ENCODE measurements at places on chromosomes 6 and 20. TPM values are rescaled to one million over a fixed set of nuclear protein-coding genes. Genes with fewer than 3 reads are reported as not detected.

Gene MYBL2
- 7.7 TPM for total RNA-seq

- no peak for DNase-seq
Measured at GRCh38 chr6:122405417-122405816, 6.0 kb downstream of the HSF2 start.

DNA sequence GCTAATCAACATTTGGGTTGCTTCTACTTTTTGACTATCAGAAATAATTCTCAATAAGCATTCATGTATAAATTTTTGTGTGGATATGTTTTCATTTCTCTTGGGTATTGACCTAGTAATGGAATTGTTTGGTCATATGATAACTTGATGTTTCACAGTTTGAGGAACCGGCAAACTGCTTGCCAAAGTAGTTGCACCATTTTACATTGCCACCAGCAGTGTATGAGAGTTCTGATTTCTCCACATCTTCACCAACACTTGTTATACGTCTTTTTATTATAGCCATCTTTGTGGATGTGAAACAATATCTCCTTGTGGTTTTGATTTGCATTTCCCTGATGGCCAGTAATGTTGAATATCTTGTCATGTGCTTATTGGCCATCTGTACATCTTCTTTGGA lies 42.6 kb upstream of the TGM2 start:
- no peak for DNase-seq

DNA sequence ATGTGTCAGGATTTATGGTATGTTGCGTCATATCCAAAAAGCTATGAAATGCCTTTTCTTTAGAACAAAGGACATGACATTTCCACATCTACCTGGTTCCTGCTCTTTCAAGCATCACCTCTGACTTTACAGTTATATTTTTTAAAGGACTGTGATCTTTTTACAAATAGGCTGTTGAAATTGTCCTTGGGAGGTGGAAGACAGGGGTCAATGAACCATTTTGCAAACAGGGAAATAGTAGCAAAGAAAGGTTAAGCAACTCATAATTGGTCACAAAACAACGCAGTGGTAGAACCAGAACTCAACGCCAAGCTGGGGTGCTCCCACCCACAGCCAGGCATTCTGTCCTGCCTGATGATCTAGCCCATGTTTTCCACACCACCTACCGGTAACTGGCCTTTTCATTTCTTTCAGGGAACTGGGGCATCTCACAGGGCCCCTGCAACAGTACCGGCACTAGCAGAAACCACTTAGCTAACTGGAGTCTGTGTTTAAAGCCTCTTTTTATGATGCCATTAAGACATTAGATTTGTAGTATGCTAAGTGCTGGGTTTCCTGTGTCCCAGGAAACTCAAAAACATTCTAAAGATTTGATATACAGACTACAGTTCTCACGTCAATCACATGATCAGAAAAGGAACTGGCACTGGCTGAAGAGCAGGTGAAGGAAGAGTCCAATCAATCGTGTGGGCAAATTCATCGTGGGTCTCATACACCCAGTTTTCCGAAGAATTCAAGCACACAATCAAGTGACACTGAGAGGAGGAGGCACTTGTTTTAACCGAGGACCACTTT lies 13.9 kb downstream of the ZNF217 start:
- no peak for DNase-seq

GRCh38 chr20:51480507-51481270 lies 61.8 kb downstream of the NFATC2 start:
- no peak for DNase-seq

- no peak for DNase-seq
Measured at GRCh38 chr20:924639-925038, 8.5 kb upstream of the ANGPT4 start.
